ENCODE measurements at places on chromosomes 16 and 17.

DNA sequence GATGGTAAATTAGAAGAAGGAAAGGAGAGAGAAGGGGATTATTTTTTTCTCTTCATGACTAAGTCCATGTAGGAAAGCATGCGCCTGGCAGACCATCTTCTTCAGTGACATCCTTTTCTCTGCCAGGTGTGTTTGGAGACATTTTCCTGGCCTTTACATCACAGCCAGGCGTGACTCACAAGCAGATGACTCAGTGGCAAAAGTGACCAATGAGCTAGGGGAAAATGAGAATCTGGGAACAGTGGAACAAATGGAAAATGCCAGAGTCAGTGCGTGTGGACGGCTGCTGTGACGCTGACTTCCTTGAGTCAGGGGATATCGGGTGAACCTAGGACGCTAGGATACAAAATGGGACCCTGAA lies 9.4 kb downstream of the KIAA0513 start:
- peak; percentile 69 for DNase-seq

DNA sequence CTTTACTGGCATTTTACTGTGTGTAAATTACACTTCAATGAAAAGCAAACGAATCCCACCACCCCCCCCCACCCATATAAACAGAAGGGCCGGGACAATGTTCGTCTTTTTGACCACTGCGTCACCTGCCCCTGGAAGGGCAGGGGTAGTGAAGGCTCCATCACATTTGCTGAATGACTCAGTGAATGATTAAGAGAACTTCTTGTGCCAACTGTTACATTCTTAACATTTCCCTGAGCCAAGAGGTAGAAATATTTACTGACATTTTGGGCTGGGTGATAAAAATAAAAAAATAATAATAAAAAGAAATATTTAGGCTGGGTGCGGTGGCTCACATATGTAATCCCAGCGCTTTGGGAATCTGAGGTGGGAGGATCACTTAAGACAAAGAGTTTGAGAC lies 24.1 kb downstream of the C16orf96 start:
- DNase-seq, result peak; percentile 17

DNA sequence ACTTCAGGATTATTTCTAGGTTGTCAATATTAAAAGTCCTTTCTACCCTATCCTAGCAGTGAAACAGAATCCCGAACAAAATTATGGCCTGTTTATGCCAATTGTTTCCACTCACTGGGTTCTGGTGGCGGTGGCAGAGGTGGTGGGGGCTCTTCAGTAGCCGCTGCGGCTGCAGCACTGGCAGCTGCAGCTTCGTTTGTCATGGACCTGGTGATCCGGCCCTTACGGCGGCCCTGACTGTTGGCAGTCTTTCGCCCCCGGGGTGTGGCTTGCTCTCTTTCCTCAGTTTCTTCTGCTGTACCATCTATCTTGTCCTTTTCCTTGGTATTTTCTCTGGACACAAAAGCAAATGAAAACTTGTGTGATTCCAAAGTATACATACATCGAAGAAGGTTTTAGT lies 94.4 kb downstream of the NCOR1 start:
- no peak for DNase-seq

- DNase-seq, result no peak
Observed at GRCh38 chr17:48609033-48609432, 1.8 kb downstream of the HOXB7 start.

- DNase-seq, result peak; percentile 75
Observed at GRCh38 chr17:2198927-2199326, 104.7 kb downstream of the SMG6 start.

- DNase-seq, result no peak
Observed at GRCh38 chr17:17844500-17844899, 7.7 kb upstream of the SREBF1 start.

- DNase-seq, result no peak
Observed at GRCh38 chr17:40471846-40472732, 28.8 kb downstream of the IGFBP4 start.

GRCh38 chr17:81328978-81329926 lies 34.1 kb upstream of the SLC38A10 start:
- DNase-seq, result peak; percentile 82

GRCh38 chr16:61798741-61799140 lies 237.5 kb downstream of the CDH8 start:
- DNase-seq, result no peak

DNA sequence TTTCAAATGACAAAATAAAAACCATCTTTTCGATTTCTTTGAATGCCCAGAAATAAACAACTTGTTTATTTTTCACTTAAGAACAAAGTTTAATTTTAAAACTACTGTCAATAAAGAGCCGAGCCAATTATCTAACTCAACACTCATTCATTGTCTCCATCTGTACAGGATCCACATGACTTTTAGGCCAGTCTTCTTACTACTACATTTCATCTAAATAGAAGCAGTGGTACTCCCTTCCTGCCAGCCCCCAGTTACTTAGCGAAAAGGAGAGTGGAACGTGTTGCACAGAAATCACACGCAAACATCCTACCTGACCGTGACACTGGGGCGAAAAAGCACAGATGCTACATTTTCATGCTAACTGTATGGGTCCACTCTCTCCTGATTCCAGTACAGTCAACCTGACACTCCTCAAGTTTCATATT lies 1.2 kb downstream of the GNA13 start:
- no peak for DNase-seq

GRCh38 chr17:13031718-13032350 lies 14.0 kb upstream of the ELAC2 start:
- peak; percentile 45 for DNase-seq

- peak; percentile 35 for DNase-seq
Observed at GRCh38 chr17:49880291-49881053, 32.6 kb upstream of the TAC4 start.

- no peak for DNase-seq
Observed at GRCh38 chr16:56632156-56632847, at the start of gene MT1M. MT1M (plus strand) TSS chr16:56632659; CDS start chr16:56632732, 73 bp downstream.

GRCh38 chr16:53740476-53740875 lies 36.5 kb downstream of the FTO start:
- DNase-seq, result no peak

DNA sequence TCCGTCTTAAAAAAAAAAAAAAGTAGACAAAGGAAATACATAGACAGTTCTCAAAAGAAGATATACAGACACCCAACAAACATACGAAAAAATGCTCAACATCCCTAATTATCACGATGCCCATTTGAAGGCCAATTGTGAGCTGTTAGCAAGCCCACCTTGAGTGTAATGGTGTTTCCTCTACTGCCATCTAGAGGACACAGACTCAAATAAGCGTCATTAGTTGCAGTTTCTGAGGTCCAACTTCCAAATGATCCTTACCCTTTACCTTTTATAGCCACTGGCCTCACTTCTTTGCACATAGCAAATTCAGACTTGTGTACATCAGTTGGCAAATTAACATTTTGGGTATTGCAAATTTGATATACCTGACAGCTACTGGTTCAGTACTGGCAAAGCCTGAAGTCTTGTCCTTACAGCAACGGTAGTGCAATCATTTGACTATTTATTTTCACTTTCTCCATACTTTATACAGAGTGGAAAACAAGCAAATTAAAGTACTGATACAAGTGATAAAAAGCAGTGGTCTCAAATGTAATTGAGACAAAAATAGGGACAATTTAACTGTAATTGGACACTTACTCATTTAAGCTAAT lies 536.3 kb upstream of the EEF2KMT start:
- peak; percentile 4 for DNase-seq

DNA sequence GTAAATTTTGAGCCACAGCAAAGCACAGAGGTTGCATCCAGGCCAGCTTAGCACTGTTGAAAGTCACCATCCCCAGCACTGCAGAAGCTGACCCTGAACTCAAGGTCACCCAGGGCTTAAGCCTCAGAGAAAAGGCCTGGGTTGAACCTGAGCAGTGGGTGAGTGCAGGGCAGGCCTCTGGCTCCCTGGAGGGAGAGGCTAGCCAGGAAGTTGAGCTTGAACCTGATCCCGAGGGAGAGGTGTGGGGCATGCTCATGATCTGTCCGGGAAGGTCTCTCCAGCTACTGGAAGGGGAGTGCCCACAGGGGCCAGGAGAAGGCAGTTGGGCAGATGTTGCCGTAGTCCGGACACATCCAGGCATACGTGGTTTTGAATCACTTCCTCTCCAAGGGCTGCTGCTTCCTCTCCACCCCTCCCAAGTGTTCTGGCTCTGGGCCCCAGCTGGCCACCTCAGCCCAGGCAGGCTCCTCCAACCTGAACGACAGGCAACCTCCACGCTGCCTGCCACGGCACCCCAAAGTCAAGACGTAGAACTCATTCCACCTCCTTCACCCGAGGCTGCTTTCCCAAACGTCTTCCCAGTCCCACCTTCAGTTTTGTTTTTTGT lies 18.4 kb downstream of the CARHSP1 start:
- DNase-seq, result peak; percentile 88

DNA sequence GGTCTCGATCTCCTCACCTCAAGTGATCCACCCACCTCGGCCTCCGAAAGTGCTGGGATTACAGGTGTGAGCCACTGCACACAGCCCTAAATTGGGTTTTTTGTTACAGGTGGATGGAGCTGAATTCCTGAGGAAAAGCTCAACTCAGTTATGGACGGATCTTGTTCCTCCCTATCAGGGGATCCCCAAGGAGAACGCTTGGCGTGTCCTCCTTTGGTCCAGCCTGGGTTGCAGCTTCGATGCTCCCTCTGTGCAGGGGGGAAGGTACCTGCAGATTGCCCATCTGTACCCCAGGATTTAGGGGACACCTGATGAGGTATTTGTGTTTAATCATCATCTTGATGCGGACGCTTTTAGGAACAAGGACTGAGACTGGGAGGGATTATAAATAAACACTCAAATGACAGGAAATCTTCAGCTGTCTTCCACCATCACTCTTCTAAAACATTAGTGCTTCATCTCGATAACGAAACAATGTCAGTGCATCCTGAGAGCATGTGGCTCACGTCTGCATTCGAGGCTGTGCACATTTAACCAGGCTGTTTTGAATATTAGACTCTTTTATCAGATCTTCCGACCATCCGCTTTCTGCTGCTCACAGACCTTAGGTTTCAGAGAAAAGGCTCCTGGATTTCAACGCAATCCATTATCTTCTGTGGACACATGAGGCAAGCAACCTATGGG lies 18.2 kb upstream of the MEIOB start:
- no peak for DNase-seq

DNA sequence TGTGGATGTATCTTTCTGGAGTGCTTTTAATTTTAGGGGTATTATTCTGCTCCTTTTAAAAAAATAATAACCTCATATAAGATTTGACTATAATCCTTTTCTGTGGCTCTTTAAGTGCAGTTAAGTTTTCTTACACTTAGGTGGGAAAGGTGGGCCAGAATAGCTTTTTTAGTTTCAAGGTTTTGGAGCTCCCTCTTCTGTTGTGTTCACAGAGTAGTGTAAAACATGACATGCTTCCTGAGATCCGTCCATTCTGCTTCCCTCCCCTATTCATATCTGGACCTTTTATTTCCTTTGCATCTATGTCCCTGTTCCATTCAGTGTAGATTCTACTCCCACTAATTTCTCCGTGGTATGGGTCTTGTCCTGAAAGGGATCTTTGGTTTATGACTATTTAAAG lies 12.8 kb downstream of the LRRC36 start:
- DNase-seq, result peak; percentile 26

- DNase-seq, result no peak
Observed at GRCh38 chr17:11807606-11808005, 189.7 kb downstream of the ZNF18 start.

DNA sequence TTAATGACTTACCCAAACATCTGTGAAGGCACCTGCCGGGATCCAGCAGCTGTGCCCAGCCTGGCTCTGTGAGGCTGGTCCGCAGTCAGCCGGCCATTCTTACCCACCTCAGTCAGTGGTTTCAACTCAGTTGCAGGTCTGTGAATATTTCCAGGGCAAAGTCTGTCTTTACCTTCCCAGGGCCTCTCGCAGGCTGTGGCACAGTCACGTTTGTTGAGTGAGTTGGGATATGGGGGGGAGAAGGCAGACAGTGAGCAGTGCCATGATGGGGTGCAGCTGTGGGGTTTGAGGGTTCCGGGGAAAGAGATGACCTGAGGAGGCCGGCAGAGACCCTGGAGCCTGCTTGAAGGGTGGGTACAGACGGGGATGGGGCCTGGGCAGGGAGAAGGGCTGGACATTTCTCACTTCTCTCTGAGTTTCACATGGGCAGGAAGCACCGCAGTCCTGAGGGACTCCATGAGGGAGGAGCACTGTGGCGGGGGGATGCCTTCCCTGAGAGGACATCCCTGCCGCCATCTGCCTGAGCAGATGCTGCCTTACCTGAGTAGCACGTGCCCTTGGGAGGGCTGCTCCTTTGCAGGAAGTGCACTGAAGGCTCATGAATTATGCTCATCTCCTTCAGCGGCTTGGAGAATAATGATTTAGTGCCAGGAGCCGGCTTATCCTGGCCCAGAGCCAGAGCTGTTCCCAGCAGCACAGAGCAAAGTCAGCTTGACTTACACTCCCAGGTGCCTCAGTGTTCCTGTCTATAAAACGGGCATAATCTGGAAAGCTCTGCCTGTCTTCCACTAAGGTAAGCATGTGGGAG lies 48.1 kb downstream of the KSR1 start:
- DNase-seq, result no peak

- no peak for DNase-seq
Observed at GRCh38 chr16:4052096-4052495, 64.1 kb downstream of the ADCY9 start.

- DNase-seq, result peak; percentile 54
Observed at GRCh38 chr17:21034340-21035235, 8.2 kb downstream of the USP22 start.

DNA sequence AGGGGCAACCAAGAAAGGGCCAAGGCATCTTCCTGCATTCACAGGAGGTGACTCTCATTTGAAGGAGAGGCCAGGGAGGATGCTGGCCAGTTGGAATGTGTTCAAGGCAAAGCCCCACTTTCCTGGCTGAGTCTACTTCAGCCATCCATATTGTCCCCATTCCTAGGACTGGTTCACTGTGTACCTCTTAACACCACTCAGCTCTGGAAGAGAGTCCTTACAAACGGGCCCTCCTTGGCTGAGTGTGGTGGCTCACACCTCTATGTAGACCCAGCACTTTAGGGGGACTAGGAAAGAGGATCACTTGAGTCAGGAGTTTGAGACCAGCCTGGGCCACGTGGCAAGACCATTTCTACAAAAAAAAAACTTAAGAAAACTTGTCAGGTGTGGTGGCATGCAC lies 28.1 kb upstream of the CFAP20 start:
- DNase-seq, result no peak

GRCh38 chr17:1643293-1643998 lies 2.1 kb downstream of the SCARF1 start:
- DNase-seq, result no peak

DNA sequence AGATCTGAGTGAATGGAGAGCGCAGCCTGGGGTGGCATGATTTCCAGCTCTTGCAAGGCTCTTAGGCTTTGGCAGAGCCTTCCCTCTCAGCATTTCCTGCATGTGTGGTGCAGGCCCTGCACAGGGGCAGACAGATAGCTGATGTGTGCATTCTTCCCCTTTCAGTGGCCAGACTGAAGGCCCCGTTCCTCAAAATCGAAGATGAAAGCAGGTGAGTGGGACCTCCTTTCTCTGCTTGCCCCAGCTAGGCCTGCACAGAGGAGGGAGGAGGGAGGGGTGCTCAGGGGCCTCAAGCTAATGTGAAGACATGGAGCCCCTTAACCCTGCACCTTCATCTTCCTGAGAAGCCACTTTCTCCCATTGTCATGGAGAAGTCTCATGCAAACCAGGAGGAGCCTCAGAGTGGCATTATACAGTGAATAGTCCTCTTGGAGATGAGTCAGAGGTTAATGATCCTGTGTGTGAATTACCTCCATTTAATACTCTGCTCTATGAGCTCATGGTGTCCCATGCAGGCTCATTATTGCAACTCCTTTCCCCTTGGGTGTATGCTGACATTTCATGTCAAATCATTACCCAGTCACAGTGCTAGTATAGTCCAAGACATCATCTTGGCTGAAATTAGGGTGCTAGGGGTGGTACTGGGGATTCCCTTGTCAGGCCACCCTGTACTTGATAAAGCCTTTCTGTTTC lies 20.4 kb upstream of the ADAM11 start:
- peak; percentile 30 for DNase-seq

Data from HCEC 1CT (cell line).